ENCODE measurements at places on chromosomes 3 and 15. TPM values are rescaled to one million over a fixed set of nuclear protein-coding genes. Genes with fewer than 3 reads are reported as not detected.

GOLGA8B gene
- total RNA-seq: 318 TPM

- DNase-seq: no peak
Measured at GRCh38 chr3:127217596-127218453, 24.9 kb downstream of the PRR23E start.

GPR87 gene
- total RNA-seq: 0.70 TPM

- DNase-seq: no peak
Measured at GRCh38 chr15:72861354-72861910, 77.9 kb upstream of the ADPGK start.

DNA sequence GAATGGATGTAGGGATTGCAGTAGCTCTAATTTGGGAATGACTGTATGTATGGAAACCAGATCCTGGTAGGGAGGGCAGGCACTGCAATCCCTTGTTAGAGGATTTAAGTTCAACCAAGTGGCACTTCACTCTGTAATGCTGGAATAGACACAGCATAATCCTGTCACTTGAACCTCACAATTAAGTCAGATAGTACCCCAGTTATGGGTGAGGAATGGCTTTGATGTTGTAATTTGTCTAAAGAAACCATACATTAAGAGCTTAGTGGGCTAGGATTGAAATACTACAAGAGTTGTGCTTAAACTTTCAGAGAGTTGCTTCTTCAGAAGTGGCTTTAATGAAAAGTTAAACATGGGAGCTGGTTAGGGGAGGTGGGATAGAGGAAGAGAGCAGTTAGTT, 9.3 kb downstream of the RAB7A start:
- no peak for DNase-seq

SLC4A7 gene
- 39.1 TPM for total RNA-seq

DNA sequence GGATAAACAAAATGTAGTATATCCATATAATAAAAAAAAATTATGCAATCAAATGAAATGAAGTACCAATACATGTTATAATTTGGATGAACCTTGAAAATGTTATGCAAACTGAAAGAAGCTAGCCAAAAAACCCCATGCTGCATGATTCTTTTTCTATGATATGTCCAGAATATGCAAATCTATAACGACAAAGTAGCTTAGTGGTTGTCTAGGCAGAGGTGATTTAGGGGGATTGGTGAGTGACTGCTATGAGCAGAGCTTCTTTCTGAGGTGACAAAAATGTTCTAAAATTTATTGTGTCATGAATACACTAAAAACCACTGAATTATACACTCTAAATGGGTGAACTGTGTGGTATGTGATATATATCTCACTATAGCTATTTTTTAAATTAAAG, 324.6 kb downstream of the CTNNB1 start:
- DNase-seq: no peak

- DNase-seq: peak; percentile 1
Measured at GRCh38 chr15:77251662-77252061, 168.2 kb downstream of the PEAK1 start.

DNA sequence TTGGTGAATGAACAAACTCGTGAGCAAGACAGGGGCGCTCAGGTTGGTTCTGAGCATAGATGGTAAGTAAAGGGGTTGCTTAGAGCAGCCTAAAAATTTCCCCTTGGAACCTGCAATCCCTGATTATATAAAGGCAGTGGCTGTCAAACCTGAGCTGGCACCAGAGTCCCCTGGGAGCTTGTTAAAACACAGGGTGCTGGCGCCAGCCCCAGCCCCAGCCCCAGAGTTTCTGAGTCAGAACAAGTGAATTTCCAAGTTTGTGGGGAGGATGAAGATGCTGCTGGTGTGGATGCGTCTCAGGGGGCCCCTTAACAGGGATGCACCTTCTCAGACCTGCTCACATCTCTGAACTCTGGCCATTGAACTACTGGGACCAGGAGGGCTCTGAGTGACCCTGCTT, 48.2 kb downstream of the FEM1B start:
- no peak for DNase-seq

LDHAL6B gene
- total RNA-seq: not detected

GRCh38 chr3:150627557-150627956, 24.4 kb downstream of the SELENOT start:
- no peak for DNase-seq

CTXN2 gene
- not detected for total RNA-seq

UBA5 gene
- 48.4 TPM for total RNA-seq

GRCh38 chr3:82030916-82031315, 269.5 kb upstream of the GBE1 start:
- no peak for DNase-seq

- DNase-seq: no peak
Measured at GRCh38 chr3:169118666-169119370, 544.7 kb downstream of the MECOM start.

C3orf85 gene
- not detected for total RNA-seq

ZDHHC23 gene
- 3.6 TPM for total RNA-seq

GRCh38 chr3:102699819-102700140, 265.0 kb downstream of the ZPLD1 start:
- no peak for DNase-seq
